Activated CD4-positive, alpha-beta memory T cell treated with anti-CD3 and anti-CD28 coated beads for 36 hours (primary cell): ENCODE measurements at places on chromosomes 3 and 15. TPM values are rescaled to one million over a fixed set of nuclear protein-coding genes. Genes with fewer than 3 reads are reported as not detected.

The ZIC1 gene
- total RNA-seq = not detected

The TRIM69 gene
- 78.0 TPM for total RNA-seq

The CPLX3 gene
- not detected for total RNA-seq

The CMTM8 gene
- total RNA-seq = 13.0 TPM

The C15orf62 gene
- 0.39 TPM for total RNA-seq

The SLC2A2 gene
- not detected for total RNA-seq

The B3GALNT1 gene
- total RNA-seq = 1.6 TPM

- H3K4me3 ChIP-seq = no peak overlapping the region
- peaks cover 5% of the 10 kb centered on the region for H3K36me3 ChIP-seq
- no peaks in the 10 kb centered on the region for H3K4me1 ChIP-seq
- H3K27me3 ChIP-seq = no peaks in the 10 kb centered on the region
- DNase-seq = no peak
- no peak overlapping the region for H3K27ac ChIP-seq
Observed at GRCh38 chr3:31043184-31043819, 148.8 kb upstream of the GADL1 start.

GRCh38 chr3:10600296-10600714, 94.9 kb upstream of the ATP2B2 start:
- H3K36me3 ChIP-seq = no peaks in the 10 kb centered on the region
- H3K4me3 ChIP-seq = no peak overlapping the region
- H3K27ac ChIP-seq = no peak overlapping the region
- no peak for DNase-seq
- peaks cover 22% of the 10 kb centered on the region for H3K27me3 ChIP-seq
- peaks cover 33% of the 10 kb centered on the region for H3K4me1 ChIP-seq

- no peak for DNase-seq
- H3K27ac ChIP-seq = no peak overlapping the region
- H3K36me3 ChIP-seq = no peaks in the 10 kb centered on the region
- peaks cover 16% of the 10 kb centered on the region for H3K4me1 ChIP-seq
Observed at GRCh38 chr3:153599685-153600084, 437.7 kb downstream of the RAP2B start.

DNA sequence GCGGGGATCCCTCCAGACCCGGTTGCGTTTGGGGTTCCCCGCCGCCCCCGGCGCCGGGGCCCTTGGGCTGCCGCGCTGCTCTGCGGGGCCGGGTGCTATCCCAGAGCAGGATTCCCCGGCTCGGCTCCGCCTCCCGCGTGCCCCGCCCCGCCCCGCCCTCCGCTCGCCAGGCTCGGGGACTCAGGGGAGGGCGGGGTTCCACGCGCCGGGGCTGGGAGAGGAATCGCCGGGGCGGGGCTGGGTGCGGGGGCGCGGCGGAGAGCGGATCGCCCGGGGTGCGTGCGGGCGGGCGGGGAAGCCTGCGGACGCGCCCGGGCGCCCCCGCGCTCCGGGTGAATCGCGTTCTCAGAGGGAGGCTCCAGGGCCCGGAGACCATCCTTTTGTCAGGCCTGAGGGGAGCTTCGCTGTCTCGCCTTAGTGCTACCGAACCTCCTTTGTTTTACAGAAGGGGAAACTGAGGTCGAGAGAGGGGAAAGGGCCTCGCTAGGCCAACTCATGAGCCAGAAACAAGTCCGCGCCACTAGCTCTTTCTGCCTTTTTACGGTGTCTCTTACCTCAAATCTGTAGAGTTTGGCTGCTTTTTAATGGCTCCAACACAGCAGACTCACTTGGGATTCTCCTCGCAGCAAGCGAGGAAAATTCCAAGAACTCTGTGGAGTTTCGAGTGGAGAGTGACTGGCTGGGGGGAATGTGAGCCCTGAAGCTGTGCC, at the start of gene TMEM158:
Gene TMEM158, minus strand, starts transcription at position 82 of the 710 bp plus-strand sequence. CDS start 260 bp downstream, outside the sequence.
- H3K27ac ChIP-seq = no peak within 1 kb of the TSS
- H3K4me3 ChIP-seq = peak within 1 kb of the TSS; percentile 40
- H3K27me3 ChIP-seq = peaks cover 68% of the 10 kb centered on the region
- H3K36me3 ChIP-seq = no peaks in the 10 kb centered on the region
- DNase-seq = peak; percentile 87
- peaks cover 14% of the 10 kb centered on the region for H3K4me1 ChIP-seq

GRCh38 chr15:34084086-34084485, 17.6 kb downstream of the EMC7 start:
- H3K4me3 ChIP-seq = no peak overlapping the region
- no peaks in the 10 kb centered on the region for H3K27me3 ChIP-seq
- peaks cover 18% of the 10 kb centered on the region for H3K36me3 ChIP-seq
- no peaks in the 10 kb centered on the region for H3K4me1 ChIP-seq
- no peak for DNase-seq

- H3K4me1 ChIP-seq = no peaks in the 10 kb centered on the region
- DNase-seq = no peak
- no peaks in the 10 kb centered on the region for H3K36me3 ChIP-seq
- no peak overlapping the region for H3K4me3 ChIP-seq
- H3K27ac ChIP-seq = no peak overlapping the region
Observed at GRCh38 chr15:74179983-74180880, 6.7 kb downstream of the ISLR start.

DNA sequence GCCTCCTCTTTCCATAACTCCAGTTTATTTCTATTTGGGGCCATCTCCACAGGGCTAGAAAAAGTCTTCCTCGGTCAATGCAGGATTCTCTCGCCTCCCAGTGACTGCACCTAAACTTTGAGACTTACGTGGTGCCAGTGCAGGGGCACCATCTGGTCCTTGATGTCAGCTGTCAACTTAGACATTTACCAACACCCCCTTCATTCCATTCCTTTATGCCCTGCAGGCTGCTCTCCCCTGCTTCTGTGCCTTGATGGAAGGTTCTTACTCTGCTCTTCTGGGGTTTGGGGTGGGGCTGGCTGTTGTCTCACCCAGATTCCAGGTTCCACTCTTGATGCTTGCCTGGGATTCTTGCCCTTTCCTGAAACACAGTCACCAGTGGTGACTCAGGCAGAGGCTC, 101.8 kb downstream of the ST8SIA2 start:
- H3K27ac ChIP-seq = no peak overlapping the region
- DNase-seq = no peak
- H3K4me1 ChIP-seq = no peaks in the 10 kb centered on the region
- no peak overlapping the region for H3K4me3 ChIP-seq

DNA sequence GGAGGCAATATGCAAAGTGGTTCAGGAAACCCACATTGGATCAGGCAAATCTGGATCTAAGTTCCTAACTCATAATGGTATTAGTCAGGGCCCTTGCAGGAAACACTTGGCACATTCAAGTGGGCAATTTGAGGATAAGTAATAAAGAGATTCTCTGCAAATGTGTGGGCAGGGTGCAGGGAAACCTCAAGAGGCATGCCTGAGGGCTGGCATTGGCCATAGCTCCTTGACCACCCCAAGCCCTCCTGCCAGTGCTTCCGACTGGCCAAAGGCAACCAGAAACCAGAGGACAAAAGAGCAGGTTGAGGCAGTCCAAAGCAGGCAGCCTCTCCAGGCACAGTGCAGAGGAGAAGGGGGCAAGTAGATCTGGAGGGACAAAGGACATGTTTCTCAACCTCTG, 130.8 kb upstream of the SNTN start:
- H3K27ac ChIP-seq = no peak overlapping the region
- DNase-seq = no peak
- peaks cover 2% of the 10 kb centered on the region for H3K27me3 ChIP-seq
- no peaks in the 10 kb centered on the region for H3K4me1 ChIP-seq
- no peaks in the 10 kb centered on the region for H3K36me3 ChIP-seq
- H3K4me3 ChIP-seq = no peak overlapping the region

GRCh38 chr3:146425341-146425740, 44.0 kb downstream of the PLSCR2 start:
- no peaks in the 10 kb centered on the region for H3K4me1 ChIP-seq
- no peak overlapping the region for H3K4me3 ChIP-seq
- no peak for DNase-seq
- no peak overlapping the region for H3K27ac ChIP-seq
- H3K36me3 ChIP-seq = no peaks in the 10 kb centered on the region

DNA sequence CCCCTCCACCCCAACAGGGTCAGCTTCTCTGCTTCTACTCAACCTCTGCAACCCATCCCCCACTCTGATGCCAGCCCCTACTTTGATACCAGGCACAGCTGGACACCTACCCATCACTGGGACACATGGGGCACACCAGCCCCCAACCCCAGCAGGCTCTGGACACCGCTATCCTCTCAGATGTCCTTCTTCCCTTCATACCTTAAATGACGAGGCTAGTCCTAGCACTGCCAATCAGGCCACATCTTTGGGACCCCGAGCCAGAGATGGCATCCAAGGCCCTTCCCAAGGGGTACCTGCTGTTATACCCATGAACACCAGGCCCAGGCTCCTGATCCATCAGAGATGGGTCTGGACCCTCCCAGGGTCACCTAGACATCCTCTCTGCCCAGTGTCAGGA, 10.6 kb downstream of the POC1A start:
- H3K27ac ChIP-seq = no peak overlapping the region
- peaks cover 6% of the 10 kb centered on the region for H3K4me1 ChIP-seq
- peaks cover 8% of the 10 kb centered on the region for H3K36me3 ChIP-seq

DNA sequence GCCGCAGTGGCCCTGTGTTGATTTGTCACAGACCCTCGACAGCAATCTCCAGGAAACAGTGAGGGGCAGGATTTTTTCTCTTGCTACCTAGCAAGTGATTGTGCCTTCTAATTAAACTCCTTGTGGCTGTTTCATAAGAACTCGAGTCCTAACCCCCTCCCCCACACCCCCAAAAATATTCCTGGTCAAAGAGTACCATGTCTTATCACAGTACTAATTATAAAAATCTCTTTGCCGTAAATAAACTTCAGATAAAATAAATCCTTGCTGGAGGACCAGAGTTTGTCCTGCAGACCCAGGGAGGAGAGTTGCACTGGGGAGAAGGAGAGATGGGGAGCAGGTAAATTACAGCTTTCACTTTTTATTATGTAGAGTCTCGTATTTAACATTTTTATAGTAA, 64.3 kb downstream of the FAM174B start:
- no peaks in the 10 kb centered on the region for H3K36me3 ChIP-seq
- no peaks in the 10 kb centered on the region for H3K4me1 ChIP-seq
- no peak overlapping the region for H3K27ac ChIP-seq
- no peak for DNase-seq
- peaks cover 21% of the 10 kb centered on the region for H3K27me3 ChIP-seq

- H3K4me1 ChIP-seq = peaks cover 25% of the 10 kb centered on the region
- H3K27ac ChIP-seq = no peak overlapping the region
- DNase-seq = no peak
- H3K4me3 ChIP-seq = peak overlapping the region; percentile 40
Observed at GRCh38 chr3:32815841-32816438, 1.9 kb upstream of the TRIM71 start.

DNA sequence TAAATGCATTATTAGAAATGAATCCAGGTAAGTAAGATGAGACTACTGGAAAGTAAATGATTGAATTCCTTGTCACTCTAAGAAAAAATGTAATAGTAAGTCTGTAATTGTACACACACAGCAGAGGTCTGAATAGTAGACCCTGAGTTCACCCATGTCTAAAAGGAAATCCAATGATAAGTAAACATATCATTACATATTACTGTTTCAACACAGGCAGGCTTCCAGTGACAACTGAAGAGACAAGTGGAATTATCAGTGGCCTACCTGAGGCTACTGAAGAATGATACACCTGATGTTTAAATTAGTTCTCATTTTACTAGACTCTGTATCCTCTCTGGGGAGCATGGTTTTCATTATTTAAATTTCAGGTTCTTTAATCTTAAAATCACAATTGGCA, 6.2 kb upstream of the CCNL1 start:
- H3K27ac ChIP-seq = no peak overlapping the region
- H3K36me3 ChIP-seq = peaks cover 2% of the 10 kb centered on the region
- H3K4me3 ChIP-seq = no peak overlapping the region
- DNase-seq = no peak
- peaks cover 15% of the 10 kb centered on the region for H3K4me1 ChIP-seq
- H3K27me3 ChIP-seq = no peaks in the 10 kb centered on the region

DNA sequence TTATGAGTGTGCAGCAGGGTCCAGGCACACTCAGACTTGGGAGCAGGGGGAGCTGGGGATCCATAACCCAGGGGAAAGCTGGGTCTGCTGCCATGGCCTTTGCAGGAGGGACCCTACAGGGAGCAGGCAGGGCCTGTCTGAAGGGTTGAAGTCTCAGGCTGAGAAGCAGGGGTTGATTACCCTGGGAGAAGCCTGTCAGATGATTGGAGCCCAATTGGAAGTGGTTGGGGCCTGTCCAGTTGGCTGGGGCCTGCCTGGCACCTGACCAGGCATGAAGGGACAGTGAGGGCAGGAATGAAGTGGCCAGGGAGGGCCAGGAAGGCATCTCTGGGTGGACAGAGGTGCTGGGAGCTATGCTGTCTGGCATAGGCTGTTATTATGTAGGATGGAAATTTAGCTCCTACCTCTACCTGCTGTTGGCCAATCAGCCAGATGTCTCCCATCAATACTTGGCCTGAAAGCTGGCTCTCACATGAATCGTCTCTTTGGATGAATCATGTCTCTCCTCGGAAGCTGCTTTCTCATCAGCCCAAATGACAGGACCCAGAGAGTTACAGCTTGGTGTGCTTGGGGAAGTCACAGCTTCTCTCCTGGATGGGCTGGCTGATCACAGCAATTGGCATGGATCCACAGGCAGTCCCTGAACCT, 27.4 kb upstream of the SLCO2A1 start:
- DNase-seq = no peak
- H3K4me1 ChIP-seq = peaks cover 2% of the 10 kb centered on the region
- no peaks in the 10 kb centered on the region for H3K36me3 ChIP-seq
- no peak overlapping the region for H3K4me3 ChIP-seq
- H3K27ac ChIP-seq = no peak overlapping the region
